Effector CD4-positive, alpha-beta T cell (primary cell): ENCODE measurements at places on chromosomes 16 and 17.
A peak's percentile ranks its signal among the peaks of the same experiment; 100 is the strongest.

DNA sequence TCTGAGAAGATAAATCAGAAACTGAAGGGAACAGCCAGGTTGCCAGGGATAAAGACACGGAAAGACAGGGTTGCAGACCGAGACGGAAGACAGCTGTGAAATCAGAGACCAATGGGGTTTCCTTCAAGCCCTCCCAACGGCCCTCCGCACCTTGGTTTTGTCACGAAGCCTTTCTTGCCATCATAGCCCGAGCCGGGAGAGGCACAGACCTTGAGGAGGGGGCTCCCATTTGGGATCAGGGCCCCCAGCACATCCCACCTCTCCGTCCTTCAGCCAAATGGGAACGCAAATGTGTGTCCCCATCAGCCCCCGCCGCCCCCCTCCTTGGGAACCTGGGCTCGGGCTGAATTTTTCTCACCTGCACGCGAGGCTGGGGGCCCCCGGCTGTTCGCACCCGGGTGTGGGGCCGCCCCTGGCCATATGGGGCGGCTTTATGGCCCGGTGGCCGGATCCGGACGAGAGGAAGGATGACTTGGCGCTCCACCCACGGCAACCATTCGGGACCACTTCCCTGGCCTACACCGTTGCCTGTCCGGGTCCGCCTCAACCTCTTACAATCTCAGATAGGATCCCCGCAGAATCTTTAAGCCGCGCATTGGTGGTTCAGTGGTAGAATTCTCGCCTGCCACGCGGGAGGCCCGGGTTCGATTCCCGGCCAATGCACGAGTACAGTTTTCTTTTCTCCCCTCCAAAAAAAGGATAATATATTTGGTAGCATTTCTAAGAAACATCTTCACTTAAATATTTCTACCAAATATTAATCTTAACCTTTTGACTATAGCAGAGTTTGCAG lies 1.4 kb upstream of the HES7 start:
- peak; percentile 80 for DNase-seq

- DNase-seq = no peak
Observed at GRCh38 chr16:64278196-64278595, 843.7 kb downstream of the CDH11 start.

DNA sequence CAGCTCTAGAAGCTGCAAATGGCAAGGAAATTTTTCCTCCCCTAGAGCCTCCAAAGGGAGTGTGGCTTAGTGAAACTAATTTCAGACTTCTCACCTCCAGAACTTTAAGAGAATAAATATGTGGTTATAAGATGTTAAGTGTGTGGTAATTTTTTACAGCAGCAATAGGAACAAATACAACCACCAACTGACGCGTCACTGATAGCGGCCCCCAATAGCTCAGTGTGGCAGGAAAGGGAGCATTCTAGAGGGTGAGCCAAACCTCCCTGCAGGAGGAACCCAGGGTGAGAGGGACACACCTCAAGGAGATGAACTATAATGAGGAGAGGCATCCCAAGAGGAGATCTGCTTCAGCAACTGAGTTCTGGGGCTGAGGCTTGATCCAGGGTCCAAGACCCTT lies 4.0 kb downstream of the CCL4 start:
- no peak for DNase-seq

DNA sequence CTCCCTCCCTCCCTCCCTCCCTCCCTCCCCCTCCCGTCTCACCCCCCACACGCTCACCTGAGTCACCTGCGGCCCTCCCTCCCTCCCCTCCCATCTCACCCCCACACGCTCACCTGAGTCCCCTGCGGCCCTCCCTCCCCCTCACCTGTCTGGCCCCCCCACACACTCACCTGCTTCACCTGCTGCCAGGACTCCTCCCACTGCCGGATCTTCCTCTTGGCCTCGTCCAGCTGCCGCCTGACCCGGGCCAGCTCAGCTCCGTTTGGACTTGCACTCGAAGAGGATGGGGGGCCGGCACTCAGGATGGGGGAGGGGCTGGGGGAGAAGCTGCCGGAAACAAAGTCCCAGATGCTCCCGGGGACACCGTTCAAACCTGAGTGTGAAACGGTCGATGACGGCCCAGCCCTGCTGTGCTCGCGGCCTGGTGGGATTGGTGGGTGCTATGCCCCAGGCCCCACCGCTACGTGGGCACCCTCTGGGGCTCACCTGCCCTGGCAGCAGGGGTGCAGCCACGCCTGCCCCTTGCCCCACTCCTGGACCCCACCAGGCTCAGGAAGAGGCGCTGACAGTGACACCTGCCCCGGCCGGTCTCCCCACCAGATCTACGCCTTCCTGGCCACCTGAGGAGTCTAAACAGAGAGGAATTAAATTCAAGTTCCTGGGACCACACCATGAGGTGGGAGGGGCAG lies 15.9 kb downstream of the GNPTG start:
- no peak for DNase-seq

GRCh38 chr17:1375615-1376014 lies 24.4 kb downstream of the YWHAE start:
- peak; percentile 14 for DNase-seq

- peak; percentile 81 for DNase-seq
Observed at GRCh38 chr16:89167425-89167941, 4.1 kb upstream of the CDH15 start.

GRCh38 chr17:39679521-39680192 lies 8.2 kb downstream of the PGAP3 start:
- DNase-seq = peak; percentile 21

DNA sequence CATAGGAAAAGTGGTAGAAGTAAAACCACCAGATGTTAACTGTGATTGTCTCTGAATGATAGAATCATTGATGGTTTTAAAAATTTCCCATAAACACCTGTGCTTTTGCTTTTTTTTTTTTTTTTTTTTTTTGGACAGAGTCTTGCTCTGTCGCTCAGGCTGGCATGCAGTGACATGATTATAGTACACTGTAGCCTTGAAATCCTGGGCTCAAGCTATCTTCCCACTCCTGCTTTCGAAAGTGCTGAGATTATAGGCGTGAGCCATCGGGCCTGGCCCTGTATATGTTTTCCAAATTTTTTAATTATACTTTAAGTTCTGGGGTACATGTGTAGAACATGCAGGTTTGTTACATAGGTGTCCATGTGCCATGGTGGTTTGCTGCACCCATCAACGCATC lies 80.5 kb downstream of the NF1 start:
- DNase-seq = no peak

GRCh38 chr16:65622151-65622550 lies 500.3 kb upstream of the CDH11 start:
- no peak for DNase-seq

GRCh38 chr17:13209081-13209480 lies 191.3 kb upstream of the ELAC2 start:
- DNase-seq = no peak

- DNase-seq = no peak
Observed at GRCh38 chr17:76812263-76812662, 55.9 kb upstream of the MGAT5B start.

DNA sequence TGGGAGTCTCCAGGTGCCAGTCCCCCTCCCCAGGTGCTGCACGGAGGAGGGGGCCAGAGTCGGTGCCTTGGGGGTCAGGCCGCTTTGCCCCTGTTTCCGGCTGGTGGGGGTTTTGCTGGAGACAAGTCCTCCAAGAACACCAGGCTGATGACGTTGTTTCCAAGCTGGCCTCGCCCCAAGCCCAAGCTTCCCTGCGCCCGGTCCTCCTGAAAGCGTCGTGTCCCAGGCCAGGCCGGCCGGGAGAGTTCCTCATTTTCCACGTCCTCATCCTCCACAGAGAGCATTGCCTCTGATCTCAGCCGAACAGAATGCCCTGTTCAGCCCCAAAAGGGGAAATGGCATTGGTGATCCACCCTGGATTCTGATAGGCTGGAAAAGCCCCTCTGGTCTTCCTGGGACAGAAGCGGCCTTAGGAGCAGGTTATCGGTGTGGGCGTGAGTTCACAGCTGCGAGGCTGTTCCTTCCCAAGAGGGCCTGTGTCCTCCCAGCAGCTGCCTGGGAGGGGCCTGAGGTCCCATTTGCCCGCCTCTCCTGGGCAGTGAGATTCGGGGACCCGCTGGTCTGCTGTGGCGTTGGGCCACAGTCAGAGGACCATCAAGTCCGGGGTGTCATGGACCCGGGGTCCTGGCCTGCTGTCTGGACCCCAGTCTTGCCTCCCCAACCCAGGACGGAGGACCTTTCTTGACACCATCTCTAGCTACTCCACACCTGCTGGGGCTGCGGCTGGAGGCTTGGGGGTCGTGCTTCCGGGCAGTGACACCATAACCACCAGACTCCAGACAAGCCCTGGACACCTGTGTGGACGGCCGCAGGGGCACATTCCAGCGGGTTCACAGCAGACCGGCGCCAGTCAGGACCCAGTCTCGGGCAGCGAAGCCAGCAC lies 7.1 kb downstream of the SOX8 start:
- DNase-seq = no peak

GRCh38 chr17:17877529-17878358 lies 41.0 kb upstream of the SREBF1 start:
- DNase-seq = no peak

DNA sequence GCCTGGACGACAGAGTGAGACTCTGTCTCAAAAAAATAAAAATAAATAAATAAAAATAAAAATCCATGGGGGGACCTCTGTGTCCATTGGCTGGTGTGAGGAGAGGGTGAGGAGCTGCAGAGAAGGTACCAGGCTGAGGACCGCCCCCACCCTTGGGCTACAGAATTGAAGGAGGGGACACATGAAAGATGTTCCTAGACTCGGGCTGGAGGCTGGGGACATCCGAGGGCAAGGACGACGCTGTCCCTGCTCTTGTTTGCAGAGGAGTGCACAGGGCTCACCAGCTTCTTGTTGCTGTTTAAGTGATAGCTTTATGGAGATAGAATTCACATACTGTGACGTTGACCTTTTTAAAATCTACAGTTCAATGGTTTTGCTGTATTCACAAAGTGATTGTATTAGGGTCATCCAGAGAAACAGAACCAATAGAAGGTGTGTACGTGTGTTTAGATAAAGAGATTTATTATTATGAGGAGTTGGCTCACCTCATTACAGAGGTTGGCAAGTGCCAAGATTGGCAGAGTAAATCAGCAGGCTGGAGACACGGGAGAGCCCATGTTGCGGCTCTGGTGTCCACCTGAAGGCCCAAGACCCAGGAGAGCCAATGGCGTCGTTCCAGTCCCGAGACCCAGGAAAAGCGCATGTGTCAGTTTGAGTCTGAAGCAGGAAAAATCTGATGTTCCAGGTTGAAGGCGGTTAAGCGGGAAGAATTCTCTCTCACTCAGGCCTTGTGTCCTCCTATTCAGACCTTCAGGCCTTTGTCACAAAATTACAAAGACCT lies 320.7 kb downstream of the SEC14L1 start:
- no peak for DNase-seq

- DNase-seq = no peak
Observed at GRCh38 chr16:51453251-51453650, 302.2 kb upstream of the SALL1 start.

GRCh38 chr17:70499067-70499786 lies 329.9 kb downstream of the KCNJ2 start:
- DNase-seq = no peak

- DNase-seq = no peak
Observed at GRCh38 chr16:77611386-77611785, 110.9 kb upstream of the NUDT7 start.
